Activated CD8-positive, alpha-beta memory T cell treated with anti-CD3 and anti-CD28 coated beads, Interleukin-2, amount 50 U/mL, for 48 hours (primary cell): ENCODE measurements at places on chromosomes 2 and 18.

DNA sequence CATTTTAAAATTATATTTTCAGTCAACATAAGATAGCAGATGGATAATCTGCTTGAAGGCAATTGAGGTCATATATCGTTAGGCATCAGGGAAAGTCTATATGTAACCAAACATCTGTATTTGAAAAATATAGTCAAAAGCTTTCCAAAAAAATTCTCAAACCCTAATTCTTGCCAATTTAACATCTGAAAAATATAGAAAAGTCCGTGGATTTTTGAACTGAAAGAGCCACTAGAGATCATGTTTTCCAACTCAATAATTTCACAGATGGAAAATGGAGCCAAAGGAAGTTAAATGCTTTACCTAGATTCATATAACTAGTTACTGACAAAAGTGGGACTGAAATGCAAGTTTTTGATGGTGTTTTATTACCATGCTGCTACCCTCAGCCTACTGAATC lies 185.1 kb upstream of the ZNF804A start:
- no peak for DNase-seq

GRCh38 chr18:68721681-68722583 lies 7.0 kb upstream of the TMX3 start:
- DNase-seq, result no peak

GRCh38 chr2:33373986-33374385 lies 102.5 kb upstream of the RASGRP3 start:
- DNase-seq, result no peak

GRCh38 chr2:119734047-119734446 lies 25.7 kb upstream of the PTPN4 start:
- DNase-seq, result no peak

GRCh38 chr18:80244956-80245730 lies 2.2 kb downstream of the PARD6G start:
- DNase-seq, result no peak

DNA sequence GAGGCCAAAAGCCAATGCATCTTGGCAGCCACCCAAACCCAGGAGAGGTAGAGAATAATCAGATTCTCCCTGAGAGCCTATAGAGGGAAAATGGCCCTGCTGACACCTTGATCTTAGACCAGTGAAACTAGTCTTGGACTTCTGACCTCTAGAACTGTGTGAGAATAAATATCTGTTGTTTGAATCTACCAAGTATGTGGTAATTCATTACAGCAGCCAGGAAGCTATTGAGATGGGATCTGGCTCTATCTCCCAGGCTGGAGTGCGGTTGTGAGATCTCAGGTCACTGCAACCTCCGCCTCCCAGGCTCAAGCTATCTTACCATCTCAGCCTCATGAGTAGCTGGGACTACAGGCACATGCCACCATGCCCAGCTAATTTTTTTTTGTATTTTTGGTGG lies 567.2 kb downstream of the MBD2 start:
- DNase-seq, result no peak

GRCh38 chr2:119242276-119243119 lies 18.9 kb downstream of the STEAP3 start:
- no peak for DNase-seq

DNA sequence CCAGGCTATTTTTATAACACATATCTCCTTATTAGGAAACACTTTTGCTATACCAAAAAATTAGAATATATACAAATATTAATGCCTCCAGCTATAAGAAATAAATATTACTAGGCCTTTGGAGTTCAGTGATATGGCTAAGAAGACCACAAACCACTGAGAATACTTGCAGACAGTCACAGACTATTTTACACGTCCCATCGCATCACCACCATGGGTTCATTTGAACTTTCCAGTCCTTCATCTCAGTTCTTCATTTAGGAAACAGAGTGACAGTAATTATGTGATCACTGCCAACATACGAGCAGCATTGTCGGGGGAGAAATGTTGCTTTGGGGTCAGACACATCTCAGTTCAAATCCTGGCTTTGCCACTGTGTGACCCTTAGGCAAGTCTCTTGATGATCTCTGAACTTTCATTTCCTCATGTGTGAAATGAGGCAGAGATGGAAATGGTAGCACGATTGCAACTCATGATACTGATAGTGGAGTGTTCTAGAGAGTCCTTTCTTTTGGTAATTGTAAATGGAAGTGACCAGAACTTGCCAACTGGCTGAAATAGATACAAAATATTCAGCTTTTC lies 138.9 kb upstream of the NRP2 start:
- no peak for DNase-seq

- no peak for DNase-seq
These were observed 55.1 kb downstream of the RHOB start for GRCh38 chr2:20501974-20502373.
